ENCODE measurements at places on chromosomes 2 and 18.

GRCh38 chr2:121133551-121134319 lies 151.3 kb downstream of the TFCP2L1 start:
- no peak for DNase-seq

GRCh38 chr2:3703757-3704355 lies 481 bp downstream of the DCDC2C start:
- DNase-seq: no peak

DNA sequence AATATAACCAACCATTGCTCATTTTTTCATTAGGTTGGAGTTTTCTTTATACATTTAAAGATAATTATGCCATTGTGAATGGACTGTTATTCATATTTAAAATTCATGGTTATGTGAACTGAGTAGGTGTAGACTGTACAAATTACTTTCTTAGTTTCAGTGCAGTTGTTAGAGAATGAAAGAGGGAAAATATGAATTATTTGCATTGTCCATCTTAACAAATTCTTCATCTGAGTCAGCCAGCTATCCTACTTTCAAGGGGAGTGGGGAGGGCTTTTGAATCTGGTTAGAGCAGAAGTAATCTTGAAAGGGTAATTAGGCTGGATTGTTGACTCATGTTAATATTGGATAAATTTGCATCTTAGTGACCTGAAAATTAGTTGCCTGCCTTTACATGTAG lies 212.0 kb downstream of the MCFD2 start:
- no peak for DNase-seq

GRCh38 chr2:69997015-69997830 lies 35.8 kb upstream of the ASPRV1 start:
- peak; percentile 73 for DNase-seq

- DNase-seq: no peak
Measured at GRCh38 chr2:24459224-24460161, 31.6 kb upstream of the NCOA1 start.

GRCh38 chr18:23351521-23351920 lies 101.6 kb upstream of the RIOK3 start:
- DNase-seq: no peak

- DNase-seq: no peak
Measured at GRCh38 chr2:118654945-118655344, 192.5 kb downstream of the EN1 start.

DNA sequence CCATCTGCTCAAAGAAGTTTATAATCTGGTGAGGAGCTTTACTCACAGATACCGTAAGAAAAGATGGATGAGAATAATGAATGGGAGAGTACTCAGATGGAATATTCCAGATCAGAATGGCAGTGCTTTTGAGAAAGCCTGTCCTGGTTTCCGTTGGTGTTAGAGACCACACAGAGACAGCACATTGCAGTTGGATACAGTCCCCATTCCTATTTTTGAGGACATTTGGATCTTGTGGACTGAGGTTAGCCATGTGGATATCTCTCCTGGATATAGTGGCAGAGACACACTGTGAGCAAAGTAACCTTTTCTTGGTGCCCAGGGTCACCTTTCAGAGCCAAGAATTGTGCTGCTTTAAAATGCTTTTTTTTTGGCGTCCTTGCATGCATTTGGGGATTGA lies 63.7 kb downstream of the TANC1 start:
- no peak for DNase-seq

- DNase-seq: no peak
Measured at GRCh38 chr2:190716176-190716807, 67.4 kb downstream of the NAB1 start.
